ENCODE measurements at places on chromosomes 13 and 19.

GRCh38 chr19:45995715-45996385, 583 bp downstream of the CCDC61 start:
- DNase-seq = no peak

GRCh38 chr19:55652311-55653128, 2.3 kb upstream of the U2AF2 start:
- DNase-seq = no peak

DNA sequence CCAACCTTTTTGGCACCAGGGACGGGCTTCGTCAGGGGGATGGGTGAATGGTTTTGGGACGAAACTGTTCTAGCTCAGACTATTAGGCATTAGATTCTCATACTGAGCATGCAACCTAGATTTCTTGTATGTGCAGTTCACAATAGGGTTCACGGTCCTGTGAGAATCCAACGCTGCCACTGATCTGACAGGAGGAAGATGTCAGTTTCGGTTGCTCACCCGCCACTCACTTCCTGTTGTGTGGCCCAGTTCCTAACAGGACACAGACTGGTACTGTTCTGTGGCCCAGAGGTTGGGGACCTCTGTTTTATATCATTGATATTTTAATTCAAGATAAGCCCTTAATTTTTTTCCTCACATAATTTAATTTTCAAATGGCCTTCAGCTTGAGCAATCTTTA, 26.7 kb upstream of the TDRD3 start:
- no peak for DNase-seq

GRCh38 chr13:39930544-39931444, 275.3 kb downstream of the COG6 start:
- DNase-seq = no peak

- no peak for DNase-seq
These were observed 1.3 kb upstream of the EDNRB start for GRCh38 chr13:77919921-77920294.

DNA sequence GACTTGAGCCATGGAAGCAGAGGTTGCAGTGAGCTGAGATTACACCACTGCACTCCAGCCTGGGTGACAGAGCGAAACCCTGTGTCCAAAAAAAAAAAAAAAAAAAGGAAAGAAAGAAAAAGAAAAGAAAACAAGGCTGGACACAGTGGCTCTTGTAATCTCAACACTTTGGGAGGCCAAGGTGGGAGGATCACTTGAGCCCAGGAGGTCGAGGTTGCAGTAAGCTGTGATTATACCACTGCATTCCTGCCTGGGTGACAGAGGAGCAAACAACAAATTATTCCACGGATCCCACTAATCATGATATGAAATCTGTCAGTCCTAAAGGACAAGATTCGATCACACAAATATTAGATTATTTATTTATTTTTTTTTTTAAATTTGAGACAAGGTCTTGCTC, 3.1 kb upstream of the MYDGF start:
- no peak for DNase-seq

All from activated effector memory CD4-positive, alpha-beta T cell treated with anti-CD3 and anti-CD28 coated beads, Interleukin-2, amount 50 U/mL, for 16 hours (primary cell).